Lower lobe of right lung (tissue), 2 donors: ENCODE measurements at places on chromosomes 7 and 10. TPM values are rescaled to one million over a fixed set of nuclear protein-coding genes. Genes with fewer than 3 reads are reported as not detected.
A peak's percentile ranks its signal among the peaks of the same experiment; 100 is the strongest.

Gene HOXA1
- total RNA-seq, result 0.77 TPM

Gene SHOC2
- 60.9 TPM for total RNA-seq

Gene EPO
- total RNA-seq, result not detected

GRCh38 chr10:48444861-48445841 is 138.7 kb downstream of the MAPK8 start:
- no peak for DNase-seq

DNA sequence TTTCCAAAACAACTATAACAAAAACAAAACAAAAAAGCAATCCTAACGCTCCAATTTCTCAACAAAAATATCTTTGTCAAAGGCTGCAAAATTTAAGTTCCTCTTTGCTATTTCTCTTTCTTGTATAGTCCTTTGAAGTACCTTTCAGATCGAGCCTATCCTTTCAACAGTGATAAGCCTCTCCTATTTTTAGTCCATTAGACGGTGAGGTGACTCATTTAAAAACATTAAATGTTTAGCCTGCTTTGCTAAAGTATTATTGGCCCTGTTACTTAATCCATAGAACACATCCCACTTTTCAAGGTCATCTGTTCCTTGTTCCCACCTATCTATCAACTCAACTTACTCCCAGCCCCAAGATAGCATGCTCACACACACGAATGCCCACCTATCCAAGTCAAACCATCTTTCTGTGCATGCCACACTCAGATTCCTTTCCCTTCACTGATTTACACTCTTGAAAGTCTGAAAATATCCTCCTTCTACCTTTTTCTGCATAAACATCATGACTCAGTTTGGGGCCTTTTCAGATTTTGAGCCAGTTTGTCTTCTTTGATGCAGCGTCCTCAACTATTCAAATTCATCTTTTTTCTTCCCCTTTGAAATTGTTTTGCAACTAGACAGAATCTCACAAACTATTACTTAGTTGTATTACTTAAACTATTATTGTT is 224.9 kb upstream of the TMEM229A start:
- DNase-seq, result no peak

DNA sequence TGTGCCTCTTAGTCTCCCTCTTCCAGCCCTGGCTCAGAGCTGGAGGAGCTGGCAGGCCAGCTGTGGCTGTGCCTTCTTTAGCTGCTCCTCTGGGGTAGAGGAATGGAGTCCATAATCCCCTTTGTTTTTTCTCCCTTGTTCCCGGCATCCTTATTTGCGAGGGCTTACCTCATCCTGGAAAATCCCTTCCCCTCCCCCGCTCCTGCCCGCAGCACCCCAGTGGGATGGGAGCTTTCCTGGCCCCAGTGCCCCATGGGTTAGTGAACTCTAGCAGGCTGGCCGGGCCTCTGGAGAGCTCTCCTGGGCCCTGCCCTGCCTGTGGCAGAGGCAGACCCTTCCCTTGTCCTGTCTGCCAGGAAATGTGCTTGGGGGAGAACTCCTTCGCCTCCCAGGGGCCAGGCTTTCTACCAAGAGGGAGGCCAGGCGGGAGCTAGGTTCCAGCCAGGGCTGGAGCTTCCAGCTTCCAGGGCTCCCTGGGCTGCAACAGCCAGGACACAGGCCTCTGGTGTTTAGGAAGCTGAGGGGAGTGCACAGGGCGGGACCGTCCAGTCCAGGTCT is 16.5 kb upstream of the TRIM8 start:
- DNase-seq, result peak; percentile 62

DNA sequence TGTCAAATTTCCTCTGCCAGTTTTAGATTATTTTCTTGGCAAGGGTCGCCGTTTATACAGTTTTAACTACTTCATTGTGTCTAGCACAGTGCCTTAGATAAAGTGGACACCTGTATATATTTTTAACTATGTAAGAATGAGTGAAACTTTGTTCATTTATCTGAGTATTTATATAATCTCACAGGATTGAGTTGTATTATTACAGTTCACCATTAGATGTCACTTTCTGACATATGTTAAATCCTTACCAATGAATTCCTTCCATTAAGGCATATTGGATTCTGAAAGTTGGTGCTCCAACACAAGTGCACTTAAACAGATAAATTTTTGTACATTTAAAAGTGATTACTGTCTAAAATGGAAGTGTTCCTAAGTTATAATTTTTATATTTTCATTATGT is 43.0 kb downstream of the ZMYND11 start:
- DNase-seq, result no peak

GRCh38 chr10:110212119-110213006 is 5.0 kb downstream of the MXI1 start:
- DNase-seq, result peak; percentile 66

DNA sequence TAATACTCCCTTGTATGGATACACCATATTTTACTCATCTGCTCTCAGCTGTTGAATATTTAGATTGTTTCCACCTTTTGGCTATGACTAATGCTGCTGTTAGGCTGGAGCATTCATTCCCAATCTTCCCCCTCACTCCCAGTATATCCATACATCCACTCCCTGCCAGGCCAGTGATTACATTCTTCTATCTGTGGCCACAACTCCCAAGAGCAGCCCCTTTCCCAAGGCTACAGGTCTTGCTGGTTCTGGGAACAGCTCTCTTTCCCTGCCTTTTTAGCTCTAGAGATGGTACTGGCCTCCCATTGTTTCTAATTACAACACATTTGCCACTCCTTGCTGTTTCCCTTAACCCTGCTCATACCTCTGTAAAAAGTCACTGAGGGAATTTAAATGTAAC is 28.2 kb downstream of the SFR1 start:
- no peak for DNase-seq

DNA sequence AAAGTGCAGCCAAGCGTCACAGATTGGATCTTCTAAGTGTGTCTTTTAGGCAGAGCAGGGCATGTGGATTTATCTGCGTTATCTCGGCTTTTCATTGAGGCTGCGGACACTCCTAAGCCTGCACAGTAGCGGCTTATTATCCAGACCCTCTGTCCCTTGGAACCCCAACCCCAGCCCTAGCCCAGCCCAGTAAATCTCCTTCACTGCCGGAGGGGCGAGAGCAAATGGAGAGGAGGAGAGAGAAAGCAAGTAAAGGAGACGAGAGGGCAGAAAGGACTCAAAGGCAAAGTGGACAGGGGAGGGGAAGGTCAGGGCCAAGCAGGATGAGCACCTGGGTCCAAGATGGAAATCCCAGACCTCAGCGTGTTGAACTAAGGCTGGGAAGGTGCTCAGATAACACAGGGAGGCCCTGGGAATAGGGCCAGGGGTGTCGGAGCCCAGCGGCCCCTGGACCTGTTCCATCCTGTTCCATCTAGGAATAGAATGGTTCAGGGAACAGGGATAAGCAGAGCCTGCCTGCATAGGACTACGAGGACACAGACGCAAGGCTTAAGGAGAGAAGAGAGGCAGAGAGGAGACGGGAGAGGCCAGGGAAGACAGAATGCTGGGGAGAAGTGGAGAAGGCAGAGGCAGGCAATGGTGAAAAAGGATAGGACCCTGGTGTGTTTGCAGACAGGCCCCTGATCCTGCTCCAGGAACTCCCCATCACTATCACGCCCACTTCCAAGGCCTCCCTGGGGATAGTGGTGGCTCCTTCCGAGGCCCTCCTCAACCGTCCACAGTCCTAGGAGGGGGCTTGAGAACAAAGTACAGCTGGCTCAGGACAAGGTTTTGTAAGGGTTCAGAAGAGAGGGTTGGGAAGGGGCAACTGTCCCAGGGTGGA is 99.6 kb downstream of the CHST15 start:
- no peak for DNase-seq

GRCh38 chr7:104241538-104242209 is 33.9 kb upstream of the ORC5 start:
- DNase-seq, result no peak
